ENCODE measurements at places on chromosomes 16 and 17.

- peak; percentile 44 for DNase-seq
These were observed 36.4 kb downstream of the MYH13 start for GRCh38 chr17:10336393-10336792.

DNA sequence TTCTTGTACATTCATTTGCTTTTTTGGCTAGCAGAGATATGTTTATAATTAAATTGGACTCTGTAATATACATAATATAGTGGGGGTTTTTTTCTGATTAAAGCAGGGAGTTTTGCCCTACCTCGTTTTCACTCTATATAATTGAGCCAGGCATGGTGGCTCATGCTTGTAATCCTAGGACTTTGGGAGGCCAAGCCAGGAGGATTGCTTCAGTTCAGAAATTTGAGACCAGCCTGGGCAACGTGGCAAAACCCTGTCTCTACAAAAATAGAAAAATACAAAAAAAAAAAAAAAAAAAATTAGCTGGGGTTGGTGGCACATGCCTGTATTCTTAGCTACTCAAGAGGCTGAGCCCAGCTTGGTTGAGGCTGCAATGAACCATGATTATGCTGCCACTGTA is 42.2 kb downstream of the PAFAH1B1 start:
- no peak for DNase-seq

DNA sequence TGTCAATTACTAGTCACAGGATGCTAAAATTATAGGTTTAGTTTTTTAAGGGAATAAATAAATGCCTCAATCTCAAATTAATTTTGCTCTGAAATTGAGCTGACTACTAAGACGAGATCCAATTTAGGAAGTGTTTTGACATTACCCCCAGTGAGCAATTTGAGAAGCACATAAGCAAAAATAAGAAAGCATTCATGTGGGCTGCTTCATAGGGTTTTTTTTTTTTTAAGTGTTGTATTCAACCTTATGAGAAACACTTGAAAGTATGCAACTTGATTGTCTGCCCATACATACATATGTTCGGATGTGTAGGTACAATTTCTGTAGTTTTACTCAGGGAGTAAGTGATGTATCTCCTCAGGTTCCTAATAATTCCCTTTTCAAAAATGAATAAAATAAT is 77.6 kb downstream of the PRKCA start:
- no peak for DNase-seq

DNA sequence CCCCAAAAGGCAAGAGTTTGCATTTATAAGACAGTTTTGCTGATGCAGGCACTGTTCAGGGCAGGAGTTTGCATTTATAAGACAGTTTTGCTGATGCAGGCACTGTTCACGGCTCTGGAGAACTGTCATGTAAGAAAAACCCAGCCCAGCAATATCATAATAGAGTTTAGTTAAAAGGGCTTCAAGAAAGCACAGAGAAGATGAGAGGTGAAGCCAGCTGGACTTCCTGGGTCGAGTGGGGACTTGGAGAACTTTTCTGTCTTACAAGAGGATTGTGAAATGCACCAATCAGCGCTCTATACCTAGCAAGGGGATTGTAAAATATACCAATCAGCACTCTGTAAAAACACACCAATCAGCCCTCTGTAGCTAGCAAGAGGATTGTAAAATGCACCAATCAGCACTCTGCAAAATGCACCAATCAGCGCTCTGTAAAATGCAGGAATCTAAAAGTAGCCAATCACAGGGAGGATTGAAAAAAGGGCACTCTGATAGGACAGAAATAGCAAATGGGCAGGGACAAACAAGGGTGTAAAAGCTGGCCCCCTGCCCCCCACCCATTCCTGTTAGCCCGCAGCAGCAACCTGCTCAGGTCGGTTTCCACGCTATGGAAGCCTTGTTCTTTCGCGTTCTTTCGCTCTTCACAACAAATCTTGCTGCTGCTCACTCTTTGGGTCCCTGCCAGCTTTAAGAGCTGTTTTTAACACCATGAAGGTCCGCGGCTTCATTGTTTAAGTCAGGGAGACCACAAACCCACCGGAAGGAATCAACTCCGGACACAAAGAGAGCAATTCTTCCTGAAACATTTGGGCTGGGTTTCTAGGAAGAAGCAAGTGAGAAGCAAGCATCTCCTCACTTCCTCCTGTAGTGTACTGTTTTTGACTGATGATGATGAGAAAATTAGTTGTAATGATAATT is 1.8 kb upstream of the CBX1 start:
- DNase-seq, result no peak

DNA sequence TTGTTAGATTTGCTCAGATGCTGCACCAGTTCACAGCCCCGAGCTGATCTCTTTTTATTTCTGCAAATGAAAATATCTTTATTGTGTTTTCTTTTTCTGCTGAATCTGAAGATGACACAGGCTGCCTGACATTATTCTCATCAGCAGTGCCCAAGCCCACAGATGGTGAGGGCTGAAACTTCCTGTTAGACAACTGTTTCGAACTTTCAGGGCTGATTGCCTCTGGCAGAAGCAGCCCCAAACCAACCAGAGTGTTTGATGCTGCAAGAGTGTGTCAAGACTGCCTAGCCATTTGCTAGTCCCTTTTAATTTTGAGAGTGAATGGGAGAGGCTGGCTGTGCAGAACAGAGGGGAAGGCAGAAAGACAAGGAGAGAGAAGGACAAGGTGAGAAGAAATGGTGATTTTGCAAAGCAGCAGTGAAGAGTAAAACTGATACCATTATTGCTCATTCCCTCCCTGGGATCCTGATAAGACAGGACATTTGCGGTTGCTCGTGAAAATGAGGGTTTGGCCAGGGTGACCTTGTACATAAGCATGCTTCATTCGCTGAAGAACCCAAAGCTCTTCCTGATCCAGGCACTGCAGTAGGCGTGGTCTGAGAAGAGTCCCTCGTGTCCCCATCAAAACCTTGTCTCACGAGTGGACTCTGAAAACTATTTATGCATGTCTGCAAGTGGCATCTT is 77.2 kb downstream of the TMEM114 start:
- no peak for DNase-seq

GRCh38 chr16:2980227-2981176 is at the start of gene PKMYT1:
TSS of gene PKMYT1 (minus strand) at chr16:2980446. CDS start at chr16:2979657, 789 bp downstream.
- DNase-seq, result peak; percentile 90

GRCh38 chr17:38508954-38509771 is 80.9 kb downstream of the ARHGAP23 start:
- peak; percentile 99 for DNase-seq

- peak; percentile 30 for DNase-seq
These were observed 81.5 kb downstream of the CA4 start for GRCh38 chr17:60231234-60231633.

All from GM23338 (cell line).